ENCODE measurements at places on chromosomes 2 and 18.

- DNase-seq: no peak
Observed at GRCh38 chr2:52821631-52822030, 946.0 kb upstream of the CHAC2 start.

DNA sequence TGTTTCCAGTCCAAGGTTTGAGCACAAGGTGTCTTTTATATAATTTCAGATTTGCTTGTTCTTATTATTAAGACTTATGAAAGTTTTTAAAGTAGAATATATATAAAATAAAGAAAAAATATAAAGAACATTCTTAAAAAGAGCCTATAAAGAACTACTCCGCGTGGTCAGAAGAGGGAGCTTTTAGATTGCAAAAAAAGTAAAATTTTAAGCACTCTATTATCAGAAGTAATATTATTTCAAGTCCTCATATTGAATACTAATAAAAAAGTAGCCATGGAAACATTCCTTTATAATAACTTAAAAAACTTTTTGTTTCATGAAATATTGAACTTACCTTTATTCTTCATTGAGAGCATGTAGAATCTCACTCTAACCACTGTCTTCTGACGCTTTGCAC, 51.4 kb downstream of the LINC00305 start:
- DNase-seq: no peak

DNA sequence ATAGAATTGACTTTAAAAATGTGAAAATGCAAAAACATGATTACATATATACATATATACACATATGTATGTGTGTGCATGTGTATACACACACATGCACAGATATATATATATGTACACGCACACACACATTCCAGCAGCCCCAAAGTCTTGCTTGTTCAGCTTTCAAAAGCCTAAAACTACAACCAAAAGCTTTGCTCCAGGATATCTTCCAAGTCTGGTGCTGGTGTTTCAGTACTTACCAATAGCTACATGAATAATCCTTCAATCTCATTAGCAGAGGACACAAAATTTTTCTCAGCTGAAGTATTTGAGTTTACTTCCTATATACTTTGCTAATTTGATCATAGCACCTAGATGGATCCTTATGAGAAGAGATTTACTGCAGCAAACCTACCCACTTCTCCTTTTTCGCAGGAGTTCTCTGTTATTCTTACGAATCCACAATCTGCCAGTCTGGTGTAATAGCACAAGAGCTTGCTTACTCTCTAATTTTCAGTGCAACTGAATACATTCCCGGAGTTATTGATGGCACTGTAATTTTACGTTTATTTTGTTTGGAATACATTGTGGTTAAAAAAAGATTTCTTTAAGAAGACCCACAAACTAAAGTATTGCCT, 553.3 kb downstream of the ARHGAP15 start:
- DNase-seq: no peak

GRCh38 chr2:9951522-9952285, at the start of gene GRHL1:
Gene GRHL1, plus strand, starts transcription at chr2:9951693. Its CDS starts 141 bp downstream, at chr2:9951834.
- DNase-seq: peak; percentile 98

DNA sequence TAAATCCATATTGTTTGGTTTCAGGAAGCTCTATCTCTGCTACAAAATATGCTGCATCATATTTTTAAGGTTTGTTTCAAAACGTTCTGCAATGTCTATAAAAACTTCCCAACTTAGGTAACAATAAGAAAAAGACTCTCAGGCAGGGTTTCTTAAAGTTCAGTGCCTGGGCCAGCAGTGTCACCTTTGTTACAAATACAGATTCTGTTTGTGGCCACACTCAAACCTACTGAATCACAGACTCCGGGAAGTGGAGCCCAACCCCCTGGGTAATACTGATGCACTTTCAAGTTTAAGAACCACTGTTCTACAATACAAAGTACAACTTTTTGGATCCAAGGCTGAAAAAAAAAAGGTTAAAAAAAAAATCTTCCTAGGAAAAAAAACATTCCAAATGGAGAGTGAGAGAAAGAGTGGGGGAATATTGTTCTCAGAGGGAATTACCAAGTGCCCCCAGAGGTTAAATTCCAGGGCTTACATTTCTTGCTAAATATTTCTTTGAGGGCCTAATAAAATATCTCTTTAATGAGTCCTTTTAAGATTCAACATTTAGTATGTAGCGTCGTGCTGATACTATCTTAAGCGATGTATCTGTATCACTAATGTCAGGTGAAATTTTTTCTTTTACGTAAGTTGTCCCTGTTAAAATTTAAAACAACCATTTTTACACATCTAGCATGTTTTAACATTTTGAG, 476.7 kb downstream of the TXNL1 start:
- DNase-seq: no peak

DNA sequence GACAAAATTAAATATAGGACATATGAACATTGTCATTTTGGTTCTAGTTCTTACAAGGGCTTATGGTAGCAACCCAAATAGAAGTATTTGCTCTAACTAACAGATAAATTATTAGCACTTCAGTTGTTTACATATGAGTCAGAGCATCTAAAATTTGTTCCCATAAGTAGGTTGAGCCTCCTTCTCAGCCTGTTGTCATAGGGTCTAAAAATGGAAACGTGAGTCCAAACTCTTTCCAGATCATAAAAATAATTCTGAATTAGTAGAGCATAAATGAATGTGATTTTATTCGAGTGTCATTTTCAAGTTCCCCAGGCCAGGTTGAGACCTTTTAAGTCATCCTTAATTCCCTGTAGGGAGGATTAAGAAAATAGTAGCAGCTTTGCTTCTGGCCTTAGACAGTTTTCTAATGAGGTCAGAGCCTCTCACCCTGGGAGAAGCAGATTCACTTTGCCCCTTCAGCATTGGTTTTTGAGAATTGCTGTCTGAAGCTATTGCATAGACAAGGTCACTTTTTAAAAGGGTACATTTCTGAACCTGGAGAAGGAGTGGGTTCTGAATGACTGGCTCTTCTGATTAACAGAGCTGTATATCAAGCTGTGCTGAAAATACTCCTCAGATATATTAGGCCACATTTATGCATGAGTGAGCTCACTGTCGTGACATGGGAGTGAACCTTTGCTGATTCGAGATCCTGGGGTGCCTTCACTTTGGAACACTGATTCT, 164.3 kb downstream of the NEDD4L start:
- no peak for DNase-seq

DNA sequence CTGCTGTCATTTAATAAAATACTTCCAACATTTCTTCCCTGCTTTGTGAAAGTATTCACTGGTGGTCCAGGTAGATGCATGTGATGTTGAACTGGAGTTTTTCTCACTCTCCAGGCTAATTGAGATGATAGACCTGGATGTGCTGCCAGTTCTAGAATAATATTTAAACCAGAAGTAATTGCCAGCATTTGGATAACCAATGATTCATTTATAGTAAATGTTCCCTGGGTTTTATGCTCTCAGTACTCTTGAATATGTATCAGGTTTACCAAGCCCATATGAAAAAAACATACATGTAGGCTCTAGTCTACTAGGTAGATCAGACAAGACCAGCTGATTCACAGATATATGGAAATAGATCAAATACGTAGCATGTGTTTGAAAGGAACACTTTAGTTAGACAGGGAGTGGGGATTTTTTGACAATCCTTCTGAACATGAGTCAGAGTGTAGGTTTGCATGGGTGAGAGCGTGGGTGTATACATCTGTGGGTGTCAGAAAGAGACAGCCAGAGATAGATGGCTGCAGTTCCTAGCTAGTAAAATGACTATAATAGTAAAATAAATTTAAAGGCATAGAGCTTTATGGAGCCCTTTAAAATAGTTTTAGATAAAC, 115.1 kb downstream of the NAB1 start:
- no peak for DNase-seq

DNA sequence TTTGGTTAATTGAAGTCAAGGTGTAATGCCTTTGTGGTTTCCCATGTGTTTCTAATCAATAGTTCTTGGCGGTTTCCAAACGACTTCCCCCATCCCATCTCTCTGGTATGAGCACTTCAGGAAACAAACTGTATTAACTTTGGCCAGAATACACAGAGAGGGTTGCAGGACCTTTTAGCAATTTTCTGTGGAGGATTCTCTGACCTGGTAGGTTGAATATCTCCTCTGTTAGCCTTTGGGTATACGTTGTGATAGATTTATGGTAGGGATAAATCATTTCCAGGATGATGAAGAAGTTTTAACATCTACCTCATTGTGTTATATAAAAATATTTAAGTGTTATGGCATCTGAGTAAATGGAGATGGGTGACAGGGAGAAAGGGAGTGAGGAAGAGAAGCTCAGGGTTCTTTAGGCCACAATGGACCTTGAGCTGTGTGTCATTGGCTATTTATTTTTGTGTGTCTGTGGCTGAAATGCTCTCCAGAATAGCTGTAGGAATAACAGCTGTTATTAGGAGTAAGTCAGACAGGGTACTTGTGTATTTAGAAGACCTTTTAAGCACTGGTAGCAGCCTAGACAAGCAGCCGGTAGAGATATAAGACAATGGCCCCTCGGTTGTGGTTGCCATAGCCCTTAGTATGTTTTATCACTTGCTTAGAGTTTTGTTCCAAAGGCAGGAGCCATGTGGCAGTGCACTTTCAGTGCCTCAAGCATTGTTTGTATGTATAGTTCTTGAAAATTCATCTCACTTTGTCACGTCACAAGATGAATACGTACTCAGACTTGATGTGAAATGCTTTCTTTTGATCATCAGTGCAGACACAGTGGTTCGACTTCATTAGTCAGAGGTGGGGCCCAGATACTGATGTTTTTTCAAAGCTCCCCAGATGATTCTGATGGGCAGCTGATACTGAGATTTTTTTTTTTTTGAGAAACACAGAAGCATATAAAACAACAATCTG, 91.1 kb downstream of the FMNL2 start:
- DNase-seq: no peak

DNA sequence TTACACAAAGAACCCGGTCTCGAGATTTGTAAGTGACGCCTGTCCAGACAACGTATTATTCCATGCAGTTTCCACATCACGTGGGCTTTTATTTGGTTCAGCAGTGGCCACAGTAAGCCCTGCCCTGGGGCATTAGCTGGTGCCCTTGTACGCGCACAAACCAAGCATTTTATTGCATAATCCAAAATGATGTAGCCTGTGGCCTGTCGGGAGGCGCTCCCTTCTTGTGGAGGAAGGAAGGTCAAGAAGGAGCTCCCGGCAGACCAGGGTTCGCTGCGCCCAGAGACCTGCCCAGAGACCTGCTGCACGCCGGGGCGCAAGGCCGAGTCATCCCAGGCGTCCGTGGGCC, 179.6 kb upstream of the ALKAL2 start:
- DNase-seq: no peak

- no peak for DNase-seq
Observed at GRCh38 chr18:72948439-72948838, 80.7 kb upstream of the NETO1 start.

DNA sequence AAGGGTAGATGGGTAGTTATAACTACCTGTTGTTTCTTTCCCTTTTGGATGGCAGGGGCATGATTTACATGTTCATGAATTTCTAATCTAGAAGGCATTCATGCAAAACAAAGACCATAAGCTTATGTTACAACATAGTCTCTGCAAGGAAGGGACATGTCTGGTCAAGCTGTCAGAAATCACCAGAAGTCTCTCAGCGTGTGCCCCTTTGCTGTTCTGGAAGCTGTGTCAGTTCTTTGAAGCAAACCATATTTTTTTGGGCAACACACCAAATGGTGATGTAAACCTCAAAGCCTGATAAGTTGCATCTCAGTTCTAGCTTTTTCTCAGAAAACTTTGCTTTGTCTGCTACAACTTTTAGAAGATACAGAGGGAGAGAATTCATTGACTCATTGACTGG, 173.5 kb upstream of the CTAGE1 start:
- no peak for DNase-seq

- no peak for DNase-seq
Observed at GRCh38 chr2:55961318-55961911, 37.8 kb upstream of the EFEMP1 start.

- DNase-seq: no peak
Observed at GRCh38 chr18:48662011-48662661, 123.3 kb downstream of the CTIF start.

DNA sequence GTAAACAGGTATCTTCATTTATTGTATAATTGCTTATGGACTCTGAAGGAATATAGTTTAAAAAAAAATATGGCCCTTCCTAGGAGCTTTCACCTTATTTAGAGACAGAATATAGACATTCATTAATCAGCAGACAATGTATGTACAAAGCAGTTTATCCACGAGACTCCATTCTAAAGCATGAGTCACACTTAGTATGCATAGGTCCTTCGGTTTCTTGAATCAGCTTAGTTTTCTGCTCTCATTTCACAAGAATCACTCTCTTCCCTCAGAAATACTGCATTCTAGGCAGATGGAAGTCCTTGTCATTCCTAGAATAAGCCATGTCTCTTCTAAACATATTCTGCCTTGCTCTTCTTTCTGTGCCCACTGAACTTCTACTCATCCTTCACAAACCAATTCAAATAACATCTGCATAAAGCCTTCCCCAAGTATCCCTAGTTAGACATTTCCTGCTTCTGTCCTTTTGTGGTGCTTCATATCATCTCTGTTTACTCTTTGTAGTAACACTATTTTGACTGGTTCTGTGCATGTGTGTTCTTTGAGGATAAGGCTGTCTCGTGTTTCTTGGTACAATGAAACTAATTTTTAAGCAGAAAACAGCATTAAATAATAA, 84.5 kb downstream of the PTRHD1 start:
- no peak for DNase-seq

- no peak for DNase-seq
Observed at GRCh38 chr18:4603955-4604354, 148.8 kb upstream of the DLGAP1 start.

DNA sequence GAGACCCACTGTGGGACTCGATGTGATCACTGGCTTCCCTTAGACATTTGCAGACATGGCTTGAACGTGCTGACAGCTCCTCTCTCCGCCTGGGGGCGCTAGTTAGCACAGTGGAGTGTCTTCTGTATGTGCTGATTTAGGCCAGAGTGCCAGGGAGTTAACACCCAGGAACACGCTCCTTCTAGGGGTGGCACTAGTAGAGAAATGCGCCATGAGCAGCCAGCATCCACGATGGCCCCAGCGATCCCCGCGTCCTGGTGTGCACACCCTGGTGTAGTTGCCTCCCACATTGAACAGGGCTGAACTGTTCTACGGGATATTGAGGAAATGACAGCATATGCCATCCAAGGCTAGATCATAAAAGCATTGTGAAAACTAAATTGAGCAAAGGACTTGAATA, 11.4 kb upstream of the NMUR1 start:
- DNase-seq: peak; percentile 23

DNA sequence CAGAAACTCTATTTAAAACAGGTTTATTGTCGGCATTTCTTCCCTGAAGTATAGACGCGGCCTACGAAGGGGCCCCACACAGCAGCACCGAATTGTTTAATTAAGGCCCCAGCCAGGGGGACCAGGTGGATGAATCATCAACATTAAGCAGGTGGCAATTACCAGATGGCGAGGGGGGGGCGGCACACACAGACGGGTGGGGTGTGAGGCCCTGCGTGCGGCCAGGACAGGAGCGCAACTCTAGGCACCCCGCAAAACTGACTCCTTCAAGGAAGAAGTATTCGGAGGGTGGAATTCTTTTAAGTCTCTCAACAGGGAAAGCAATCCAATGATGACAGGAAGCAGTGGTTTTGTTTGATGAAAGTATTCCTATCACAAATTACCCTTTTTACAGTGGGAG, 830.4 kb downstream of the GALR1 start:
- no peak for DNase-seq

Data from left ventricle myocardium superior (tissue), 1 donor.